Jurkat, Clone E6-1 (cell line): ENCODE measurements at places on chromosomes 12 and 14.

DNA sequence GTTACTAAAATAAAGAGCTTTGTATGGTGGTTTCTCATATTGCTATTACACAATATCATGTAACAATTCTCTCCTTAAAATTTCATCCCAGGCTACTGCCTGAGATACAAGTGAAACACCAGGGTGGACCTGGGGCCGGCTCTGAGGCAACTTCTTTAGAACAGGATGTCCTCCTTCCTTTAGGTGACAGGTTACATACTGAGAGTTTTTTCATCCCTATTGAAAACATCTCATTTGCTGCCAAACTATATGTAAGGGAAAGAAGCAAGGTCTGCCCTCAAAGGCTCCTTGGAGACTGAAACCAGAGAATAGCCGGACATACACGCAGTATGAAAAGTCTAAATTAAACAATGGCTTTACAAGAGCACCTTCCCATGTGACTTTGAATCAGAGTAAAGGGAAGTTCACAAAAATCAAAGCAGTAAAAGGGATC is 139.9 kb downstream of the DUSP6 start:
- DNase-seq = no peak

- no peak for DNase-seq
Measured at GRCh38 chr12:25808604-25809003, 149.9 kb upstream of the RASSF8 start.

DNA sequence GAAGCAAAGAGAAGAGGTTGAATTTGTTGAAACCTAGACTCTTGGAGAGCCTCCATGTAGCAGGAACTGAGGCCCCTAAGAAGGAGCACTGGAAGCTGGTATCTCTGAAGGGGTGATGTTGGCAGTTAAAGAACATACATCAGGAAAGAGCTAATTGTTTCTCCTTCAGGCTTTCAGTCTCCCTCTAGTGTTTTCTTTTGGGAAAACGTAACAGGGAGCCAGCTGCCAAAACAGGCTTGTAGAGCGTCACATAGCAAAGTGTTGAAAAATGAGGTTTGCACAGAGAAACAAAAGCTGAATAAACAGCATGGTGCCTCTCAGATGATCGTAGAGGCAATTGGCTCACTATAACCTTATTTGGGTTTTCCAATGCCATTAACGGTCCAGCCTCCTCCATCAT is 46.9 kb upstream of the CAND1 start:
- DNase-seq = no peak

DNA sequence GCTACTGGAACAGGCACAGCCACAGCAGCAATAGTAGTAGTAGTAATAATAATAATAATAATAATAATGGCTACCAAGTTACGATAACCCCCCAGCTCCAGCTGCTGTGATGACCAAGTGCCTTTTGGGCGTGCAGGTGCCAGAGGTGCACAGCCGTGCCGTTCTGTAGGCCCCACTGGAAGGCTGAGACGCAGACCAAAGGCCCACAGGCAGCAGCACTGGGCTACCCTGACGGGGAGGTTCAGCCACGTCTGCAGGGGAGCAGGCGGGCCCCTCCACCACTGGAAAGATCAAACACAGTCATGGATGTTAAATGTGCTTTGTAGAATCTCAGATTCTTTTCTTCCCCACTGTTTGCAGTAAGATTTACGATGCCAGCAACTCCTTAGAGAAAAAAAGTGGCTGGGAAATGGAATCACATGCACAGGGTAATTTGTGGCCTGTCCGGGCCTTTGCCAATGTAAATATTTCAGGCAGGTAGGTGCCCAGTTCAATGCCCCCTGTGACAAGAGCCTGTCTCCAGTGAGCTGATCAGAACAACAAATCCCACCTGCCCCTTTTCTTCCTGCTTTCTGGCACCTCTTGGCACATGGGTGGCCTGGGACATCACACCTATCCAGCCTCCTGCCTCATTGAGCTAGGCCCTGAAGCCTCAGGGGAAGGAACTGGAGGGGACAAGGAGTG is 32.6 kb downstream of the CCDC85C start:
- no peak for DNase-seq

- no peak for DNase-seq
Measured at GRCh38 chr12:46815809-46816208, 10.0 kb downstream of the SLC38A4 start.

- DNase-seq = no peak
Measured at GRCh38 chr12:129651951-129652350, 251.9 kb downstream of the TMEM132D start.

GRCh38 chr14:96583569-96584041 is 81.4 kb downstream of the PAPOLA start:
- DNase-seq = no peak

DNA sequence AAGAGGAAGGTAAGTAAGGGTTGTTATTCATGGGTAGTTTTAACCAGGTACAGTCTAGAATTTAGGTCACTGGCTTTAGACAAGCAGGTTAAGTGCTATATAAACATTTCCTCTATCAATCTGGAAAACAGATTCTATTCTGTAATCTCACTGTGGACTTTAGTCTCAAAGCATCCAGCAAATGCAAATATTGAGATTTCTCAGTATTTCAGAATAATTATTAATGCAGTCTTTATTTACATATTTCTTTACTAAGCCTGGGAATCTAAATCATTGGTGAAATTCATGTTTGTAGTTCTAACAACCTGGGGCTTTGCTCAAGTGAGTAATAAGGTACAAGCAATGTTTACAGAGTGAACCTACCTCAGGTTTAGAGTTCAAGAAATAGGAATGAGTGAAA is 61.9 kb downstream of the SLC41A2 start:
- no peak for DNase-seq

GRCh38 chr12:94584377-94584776 is 66.0 kb downstream of the TMCC3 start:
- DNase-seq = no peak

- DNase-seq = no peak
Measured at GRCh38 chr12:49680075-49680474, 27.1 kb downstream of the FMNL3 start.

GRCh38 chr12:26125400-26126339 is 833 bp upstream of the BHLHE41 start:
- DNase-seq = no peak

- no peak for DNase-seq
Measured at GRCh38 chr12:1171657-1172408, 180.8 kb downstream of the ERC1 start.

GRCh38 chr12:29783773-29784666 is at the start of gene TMTC1:
TMTC1 (minus strand) TSS chr12:29783942; CDS start chr12:29783751, 191 bp downstream.
- DNase-seq = no peak

DNA sequence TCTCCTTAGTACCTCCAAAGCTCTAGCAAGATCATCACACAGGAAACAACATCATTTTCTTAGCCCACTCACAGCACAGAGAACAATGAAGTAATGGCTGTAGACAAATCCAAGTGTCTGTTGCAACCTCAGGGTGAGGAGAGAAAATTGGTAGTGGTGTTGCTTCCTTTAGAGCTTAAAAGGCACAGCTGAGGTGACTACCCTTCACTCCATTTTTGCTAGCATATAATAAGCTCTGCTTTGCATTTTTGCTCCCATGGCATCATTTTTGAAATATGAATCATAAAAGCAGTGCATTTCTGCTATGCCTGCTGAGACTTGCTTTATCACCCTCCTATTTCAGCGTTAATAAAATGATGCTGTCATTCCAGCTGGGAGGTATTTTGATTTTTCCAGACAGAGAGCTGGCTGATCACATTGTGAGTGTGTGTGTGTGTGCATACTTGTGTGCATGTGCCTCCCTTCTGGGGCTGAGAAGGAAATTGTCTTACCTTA is 18.5 kb upstream of the PCNX1 start:
- DNase-seq = no peak

DNA sequence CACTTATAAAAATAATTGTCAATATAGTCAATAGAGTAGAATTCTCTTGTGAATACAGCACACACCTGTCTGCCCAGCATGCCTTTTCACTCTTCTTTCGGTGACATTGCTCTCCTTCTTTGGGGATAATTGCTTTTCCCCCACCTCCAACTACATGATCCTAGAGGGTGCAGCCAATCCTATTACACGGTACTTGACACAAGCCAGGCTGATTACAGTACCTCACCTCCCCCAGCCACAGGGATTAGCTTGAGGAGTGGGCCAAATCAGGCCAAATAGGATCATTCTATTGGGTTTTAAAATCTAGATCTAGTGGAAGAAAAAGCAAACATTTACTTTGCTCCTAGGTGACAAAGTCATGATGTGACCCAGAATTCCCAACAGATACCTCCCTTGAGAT is 16.8 kb upstream of the NFYB start:
- DNase-seq = no peak

DNA sequence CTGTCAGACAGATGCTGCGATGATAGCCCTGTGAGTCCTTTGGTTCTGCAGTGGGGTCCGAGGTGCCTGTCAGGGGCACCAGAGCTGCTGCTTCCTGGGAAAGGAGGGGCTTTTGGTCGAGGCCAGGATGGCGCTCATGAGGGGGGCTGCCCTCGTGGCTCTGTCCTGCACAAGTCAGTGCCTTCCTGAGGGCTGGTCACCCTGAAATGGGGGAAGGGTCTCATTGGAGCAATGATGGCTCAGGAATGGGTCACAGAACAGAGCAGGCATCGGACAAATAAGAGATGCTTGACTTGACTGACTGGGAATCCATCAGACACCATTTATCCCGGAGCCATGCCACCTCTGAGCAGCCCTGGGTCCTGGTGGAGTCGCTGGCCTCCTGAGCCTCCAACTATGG is 121.9 kb downstream of the ADGRD1 start:
- DNase-seq = no peak

GRCh38 chr12:22658214-22658613 is 33.2 kb downstream of the ETNK1 start:
- no peak for DNase-seq

- no peak for DNase-seq
Measured at GRCh38 chr12:14982991-14983390, 10.1 kb downstream of the PDE6H start.

DNA sequence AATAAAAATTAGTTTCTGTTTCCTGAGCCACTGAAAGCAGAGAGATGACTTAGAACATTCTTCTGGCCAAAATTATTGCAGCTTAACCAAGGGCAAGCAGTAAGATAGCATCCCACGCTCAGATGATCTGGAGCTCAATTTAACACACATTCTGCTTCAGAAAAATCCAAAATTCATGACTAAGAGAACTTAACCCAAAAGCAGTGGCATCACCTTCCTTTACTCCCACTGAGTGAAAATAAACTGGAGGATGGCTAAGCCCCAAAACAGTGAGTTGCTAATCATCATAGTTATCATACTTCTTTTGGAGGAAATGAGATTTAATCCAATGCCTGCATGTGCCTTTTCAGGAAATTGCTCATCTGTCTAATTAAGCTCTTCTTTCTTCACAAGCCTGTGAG is 195.4 kb downstream of the DUSP6 start:
- no peak for DNase-seq

GRCh38 chr12:68236421-68237059 is 10.9 kb upstream of the IL26 start:
- DNase-seq = peak; percentile 80

GRCh38 chr14:86050757-86051156 is 520.8 kb downstream of the FLRT2 start:
- DNase-seq = no peak

GRCh38 chr14:105351920-105352851 is 37.6 kb downstream of the PACS2 start:
- peak; percentile 87 for DNase-seq

DNA sequence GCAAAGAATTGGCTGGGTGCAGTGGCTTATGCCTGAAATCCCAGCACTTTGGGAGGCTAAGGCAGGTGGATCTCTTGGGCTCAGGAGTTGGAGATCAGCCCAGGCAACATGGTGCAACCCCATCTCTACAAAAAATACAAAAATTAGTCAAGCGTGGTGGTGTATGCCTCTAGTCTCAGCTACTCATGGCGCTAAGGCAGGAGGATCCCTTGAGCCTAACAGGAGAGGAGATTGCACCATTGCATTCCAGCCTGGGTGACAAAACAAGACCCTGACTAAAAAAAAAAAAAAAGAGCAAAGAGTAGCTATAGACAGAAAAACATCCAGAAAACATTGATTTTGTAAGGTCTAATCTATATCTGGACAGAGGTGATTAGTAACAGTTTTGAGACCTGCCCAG is 25.0 kb downstream of the KIF21A start:
- no peak for DNase-seq

GRCh38 chr12:27539191-27539631 is 15.2 kb downstream of the PPFIBP1 start:
- DNase-seq = no peak

DNA sequence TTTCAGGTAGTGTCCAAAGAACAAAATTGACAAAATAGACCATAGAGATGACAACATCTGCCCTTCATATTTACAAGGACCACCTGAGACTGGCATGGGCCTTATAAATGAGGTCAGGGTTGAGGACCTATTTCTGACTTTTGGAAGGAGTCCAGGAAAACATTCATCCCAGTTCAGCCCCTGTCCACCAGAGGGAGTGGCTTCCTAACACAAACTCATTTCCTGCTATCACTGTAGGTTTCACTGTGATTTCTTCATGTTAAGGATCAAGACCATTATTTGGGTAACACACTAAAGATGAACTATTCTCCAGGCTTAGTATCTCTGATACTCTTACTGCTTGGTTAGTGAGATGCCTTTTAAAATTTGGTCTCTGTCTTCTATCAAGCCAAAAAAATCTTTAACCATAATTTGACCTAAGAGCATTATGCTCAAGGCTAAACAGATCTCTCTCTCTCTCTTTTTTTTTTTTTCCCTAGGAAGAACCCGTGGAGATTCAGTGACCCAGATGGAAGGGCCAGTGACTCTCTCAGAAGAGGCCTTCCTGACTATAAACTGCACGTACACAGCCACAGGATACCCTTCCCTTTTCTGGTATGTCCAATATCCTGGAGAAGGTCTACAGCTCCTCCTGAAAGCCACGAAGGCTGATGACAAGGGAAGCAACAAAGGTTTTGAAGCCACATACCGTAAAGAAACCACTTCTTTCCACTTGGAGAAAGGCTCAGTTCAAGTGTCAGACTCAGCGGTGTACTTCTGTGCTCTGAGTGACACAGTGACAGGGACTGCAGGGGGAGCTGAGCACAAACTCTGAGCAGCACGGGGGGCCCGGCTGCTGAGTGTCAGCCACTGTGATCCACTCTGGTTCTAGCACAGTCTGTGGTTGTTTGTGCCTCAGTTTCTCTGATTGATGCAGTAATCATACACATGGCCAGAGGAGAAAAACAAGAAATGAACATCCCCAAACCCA is 267.6 kb upstream of the OR4E1 start:
- DNase-seq = peak; percentile 64

DNA sequence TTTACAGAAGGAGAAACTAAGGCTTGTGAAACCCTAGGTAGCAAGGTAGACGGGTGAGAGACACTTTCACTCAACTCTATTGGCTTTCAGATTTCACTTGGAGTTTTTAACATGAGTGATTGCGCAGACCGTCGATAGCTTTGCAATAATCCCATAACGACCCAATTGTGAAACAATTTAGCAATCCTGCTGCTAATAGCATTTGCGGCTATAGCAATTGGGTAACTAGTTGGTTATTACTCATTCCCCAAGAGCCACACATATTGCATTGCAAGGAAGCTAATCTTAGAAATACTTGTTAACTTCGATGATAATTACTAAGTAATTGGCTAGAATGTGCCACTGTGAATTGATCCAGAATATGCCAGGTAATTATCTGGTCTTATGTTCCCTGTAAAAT is 159.9 kb upstream of the NOS1 start:
- DNase-seq = no peak
